Activated T-helper 2 cell treated with anti-CD3 and anti-CD28 coated beads, Interferon-gamma antibody, Interleukin-2, Interleukin-4, amounts not matched to agents 10 μg/mL and 5 μg/mL and 100 μg/mL, durations not matched to agents 14 hours and 24 hours and 36 hours (primary cell): ENCODE measurements at places on chromosomes 2 and 18. TPM values are rescaled to one million over a fixed set of nuclear protein-coding genes. Genes with fewer than 3 reads are reported as not detected.

Gene PLCD4
- 0.18 and 0.23 TPM in 2 replicates for total RNA-seq

- no peaks in the 10 kb centered on the region for H3K27me3 ChIP-seq
- no peak for DNase-seq
- H3K4me1 ChIP-seq, result no peaks in the 10 kb centered on the region
- no peak overlapping the region for H3K27ac ChIP-seq
- no peak overlapping the region for H3K4me3 ChIP-seq
- H3K36me3 ChIP-seq, result no peaks in the 10 kb centered on the region
Observed at GRCh38 chr2:210548031-210548430, 8.4 kb upstream of the CPS1 start.

- H3K27me3 ChIP-seq, result no peaks in the 10 kb centered on the region
- H3K27ac ChIP-seq, result no peak overlapping the region
- H3K4me1 ChIP-seq, result no peaks in the 10 kb centered on the region
- no peak overlapping the region for H3K4me3 ChIP-seq
- no peaks in the 10 kb centered on the region for H3K36me3 ChIP-seq
- no peak for DNase-seq
Observed at GRCh38 chr18:61435064-61435652, 101.9 kb downstream of the CDH20 start.

GRCh38 chr2:72095364-72095763, 52.3 kb downstream of the CYP26B1 start:
- no peaks in the 10 kb centered on the region for H3K4me1 ChIP-seq
- no peak for DNase-seq
- no peaks in the 10 kb centered on the region for H3K36me3 ChIP-seq

DNA sequence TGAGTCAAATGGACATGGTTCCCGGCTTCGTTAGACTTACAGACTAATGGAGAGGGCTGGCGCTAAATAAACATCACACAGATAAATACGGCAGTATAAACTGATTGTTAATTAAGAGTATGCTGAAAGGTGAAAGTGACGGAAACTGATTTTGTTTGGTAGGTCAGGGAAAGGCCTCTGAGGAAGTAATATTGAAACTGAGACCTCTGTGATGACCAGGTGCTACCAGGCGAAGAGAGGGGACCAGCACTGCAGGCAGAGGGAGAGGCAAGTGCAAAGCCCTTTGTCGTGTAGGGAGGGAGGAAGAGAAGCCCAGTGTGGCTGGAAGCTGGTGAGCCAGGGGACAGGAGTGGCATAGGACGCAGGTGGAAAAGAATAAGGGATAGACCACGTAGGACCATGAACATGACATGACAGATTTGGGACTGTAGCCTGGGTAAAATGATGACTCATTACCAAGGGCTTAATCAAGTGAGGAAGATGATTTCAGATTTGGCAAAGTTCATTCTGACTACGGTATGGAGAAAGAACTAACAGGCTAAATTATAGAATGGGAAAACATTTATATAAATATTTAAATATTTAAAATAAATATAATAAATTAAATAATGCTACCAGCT, 433.1 kb downstream of the NCKAP5 start:
- no peaks in the 10 kb centered on the region for H3K36me3 ChIP-seq
- no peak overlapping the region for H3K27ac ChIP-seq
- H3K4me1 ChIP-seq, result no peaks in the 10 kb centered on the region
- no peak overlapping the region for H3K4me3 ChIP-seq
